ENCODE measurements at places on chromosomes 16 and 17.

- ATAC-seq, result no peak
Measured at GRCh38 chr17:6413065-6413464, 21.9 kb downstream of the AIPL1 start.

GRCh38 chr16:67707790-67708189, 11.3 kb downstream of the GFOD2 start:
- no peak for ATAC-seq

GRCh38 chr17:13993106-13993505, 76.2 kb upstream of the COX10 start:
- no peak for ATAC-seq

GRCh38 chr16:69618307-69618706, 52.5 kb downstream of the NFAT5 start:
- ATAC-seq, result no peak

DNA sequence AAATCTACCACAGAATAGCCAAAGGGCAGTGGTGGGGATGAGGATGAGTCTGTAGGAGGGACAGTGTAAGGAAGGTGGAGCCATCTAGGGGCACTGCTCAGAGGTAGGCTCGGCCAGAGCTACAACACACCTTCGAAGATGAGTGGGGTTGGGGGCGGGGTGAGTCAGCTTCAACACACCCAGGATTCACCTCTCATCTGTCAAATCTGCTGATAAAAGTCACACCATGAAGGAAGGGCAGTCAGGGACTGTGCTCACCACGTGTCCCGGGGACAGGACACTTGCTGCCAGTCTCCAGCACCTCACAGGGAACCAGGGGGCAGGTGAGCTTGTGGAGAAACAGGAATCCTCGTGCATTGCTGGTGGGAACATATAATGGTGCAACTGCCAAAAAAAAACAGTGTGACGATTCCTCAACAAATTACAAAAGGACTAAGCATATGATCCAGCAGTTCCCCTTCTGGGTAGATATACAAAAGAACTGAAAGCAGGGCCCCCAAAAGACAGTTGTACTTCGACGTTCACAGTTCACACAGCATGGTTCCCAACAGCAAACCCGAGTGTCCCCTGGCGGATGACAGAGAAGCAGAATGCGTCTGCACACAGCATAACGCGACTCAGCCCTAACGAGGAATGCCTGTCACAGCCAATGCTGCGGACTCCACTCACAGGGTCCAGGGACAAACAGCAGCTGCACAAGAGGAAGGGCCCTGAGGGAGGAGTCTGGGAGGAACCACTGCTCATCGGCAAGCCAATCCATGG, 133.1 kb downstream of the ANKRD11 start:
- peak; percentile 75 for ATAC-seq

GRCh38 chr16:48182979-48183537, 27.3 kb upstream of the ABCC12 start:
- ATAC-seq, result no peak

- peak; percentile 73 for ATAC-seq
Measured at GRCh38 chr17:2724784-2725164, 13.2 kb upstream of the CLUH start.

DNA sequence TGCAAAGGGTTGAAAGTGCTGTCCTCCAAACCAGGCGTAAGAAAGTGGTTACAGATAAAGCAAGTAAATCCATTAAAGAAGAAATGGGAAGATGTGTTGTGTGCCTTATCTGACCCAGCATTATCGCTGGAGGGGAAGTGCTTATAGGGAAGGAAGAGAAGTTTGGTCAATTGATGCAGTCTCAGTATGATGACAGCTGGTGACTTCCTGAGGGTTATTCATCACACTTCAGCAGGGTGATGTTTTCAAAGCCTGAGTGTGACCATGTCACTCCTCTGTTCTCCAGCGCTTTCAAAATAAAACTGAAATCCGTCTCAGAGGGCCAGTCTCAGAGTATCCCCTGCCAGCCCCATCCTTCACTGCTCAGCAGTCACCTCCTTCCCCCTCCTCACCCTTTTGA, 505.4 kb upstream of the RBFOX1 start:
- ATAC-seq, result no peak

GRCh38 chr17:1110862-1111598, 68.8 kb downstream of the ABR start:
- no peak for ATAC-seq

GRCh38 chr17:63700528-63701455, 867 bp upstream of the LIMD2 start:
- ATAC-seq, result peak; percentile 2

- ATAC-seq, result no peak
Measured at GRCh38 chr17:3622977-3623594, 13.0 kb downstream of the SHPK start.

DNA sequence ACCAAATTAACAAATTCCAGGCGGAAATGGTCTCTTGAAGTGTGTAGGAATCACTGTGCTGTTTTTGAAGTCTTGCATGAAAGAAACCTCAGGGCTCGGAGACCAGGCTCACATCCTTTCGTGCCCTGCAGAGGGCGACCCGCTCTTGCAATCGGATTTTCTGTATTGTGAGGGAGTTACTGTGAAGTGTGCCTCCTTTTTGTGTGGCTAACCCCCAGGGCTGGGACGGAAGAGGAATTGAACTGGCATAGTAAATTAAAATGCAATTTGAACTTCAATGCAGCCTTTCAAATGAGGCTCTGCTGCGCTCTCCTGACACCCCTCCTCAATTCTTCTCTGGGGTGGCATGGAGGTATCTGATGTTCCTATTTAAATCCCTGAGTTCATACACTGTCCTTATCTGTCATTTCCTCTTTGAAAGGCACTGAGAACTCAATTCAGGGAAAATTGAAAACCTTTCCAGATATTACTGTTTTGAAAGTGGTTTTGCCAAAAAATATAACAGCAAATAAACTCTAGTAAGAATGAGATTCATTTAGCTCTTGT, 51.5 kb upstream of the MGAT5B start:
- ATAC-seq, result peak; percentile 38

GRCh38 chr17:21475571-21475970, 99.4 kb downstream of the KCNJ12 start:
- no peak for ATAC-seq

DNA sequence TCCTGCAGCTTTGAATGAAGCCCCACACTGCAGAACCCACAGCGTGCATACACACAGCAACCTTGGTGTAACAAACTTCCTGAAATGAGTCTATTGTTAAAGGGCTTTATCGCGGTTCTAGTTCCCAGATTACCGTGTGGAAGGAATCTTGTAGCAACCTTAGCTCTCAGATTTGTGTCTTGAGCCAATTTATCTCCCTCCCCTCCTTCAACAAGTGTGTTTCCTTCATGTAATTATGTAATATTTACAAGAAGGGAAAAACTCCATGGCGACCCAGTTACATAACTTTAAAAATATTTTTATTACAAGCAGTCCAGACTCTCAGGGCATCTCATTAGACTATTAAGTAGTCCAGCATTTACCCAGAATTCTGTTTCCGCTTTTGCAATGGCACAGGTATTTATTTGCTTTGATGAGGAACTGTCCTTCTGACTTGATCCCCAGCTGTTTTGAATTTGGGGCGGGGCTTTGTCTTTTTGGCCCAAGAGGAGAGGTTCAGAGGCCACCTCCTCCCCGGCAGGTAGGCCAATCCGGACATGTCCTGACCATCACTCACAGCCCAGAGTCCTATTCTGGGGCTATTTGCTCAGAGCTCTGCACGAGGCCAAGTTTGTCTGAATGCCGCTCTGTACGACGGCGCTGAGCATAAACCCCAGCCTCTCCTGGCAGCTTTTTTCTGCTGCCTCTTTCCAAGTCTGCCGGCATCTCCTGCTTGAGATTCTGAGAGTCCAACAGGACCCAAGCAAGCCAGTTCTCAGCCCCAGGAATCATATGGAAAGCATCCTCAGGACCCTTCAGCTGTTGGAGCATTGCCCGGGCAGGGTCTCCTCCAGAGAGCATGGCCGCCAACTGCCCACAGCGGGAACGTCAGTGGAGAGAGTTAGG, 35.6 kb downstream of the CLEC16A start:
- no peak for ATAC-seq

GRCh38 chr17:16820979-16821543, 131.0 kb downstream of the CCDC144A start:
- ATAC-seq, result no peak
